ENCODE measurements at places on chromosomes 13 and 19. TPM values are rescaled to one million over a fixed set of nuclear protein-coding genes. Genes with fewer than 3 reads are reported as not detected.

Gene WBP4
- 11.4 TPM for polyA plus RNA-seq

Gene C19orf33
- 7.9 TPM for polyA plus RNA-seq

Gene ZNF625
- 2.5 TPM for polyA plus RNA-seq

Gene TBC1D17
- polyA plus RNA-seq: 66.9 TPM

Gene KLK7
- polyA plus RNA-seq: not detected

Gene LIG4
- polyA plus RNA-seq: 6.6 TPM

Gene LILRA5
- 1.0 TPM for polyA plus RNA-seq

- DNase-seq: peak; percentile 65
These were observed 9.0 kb downstream of the ABHD8 start for GRCh38 chr19:17294051-17294891.

DNA sequence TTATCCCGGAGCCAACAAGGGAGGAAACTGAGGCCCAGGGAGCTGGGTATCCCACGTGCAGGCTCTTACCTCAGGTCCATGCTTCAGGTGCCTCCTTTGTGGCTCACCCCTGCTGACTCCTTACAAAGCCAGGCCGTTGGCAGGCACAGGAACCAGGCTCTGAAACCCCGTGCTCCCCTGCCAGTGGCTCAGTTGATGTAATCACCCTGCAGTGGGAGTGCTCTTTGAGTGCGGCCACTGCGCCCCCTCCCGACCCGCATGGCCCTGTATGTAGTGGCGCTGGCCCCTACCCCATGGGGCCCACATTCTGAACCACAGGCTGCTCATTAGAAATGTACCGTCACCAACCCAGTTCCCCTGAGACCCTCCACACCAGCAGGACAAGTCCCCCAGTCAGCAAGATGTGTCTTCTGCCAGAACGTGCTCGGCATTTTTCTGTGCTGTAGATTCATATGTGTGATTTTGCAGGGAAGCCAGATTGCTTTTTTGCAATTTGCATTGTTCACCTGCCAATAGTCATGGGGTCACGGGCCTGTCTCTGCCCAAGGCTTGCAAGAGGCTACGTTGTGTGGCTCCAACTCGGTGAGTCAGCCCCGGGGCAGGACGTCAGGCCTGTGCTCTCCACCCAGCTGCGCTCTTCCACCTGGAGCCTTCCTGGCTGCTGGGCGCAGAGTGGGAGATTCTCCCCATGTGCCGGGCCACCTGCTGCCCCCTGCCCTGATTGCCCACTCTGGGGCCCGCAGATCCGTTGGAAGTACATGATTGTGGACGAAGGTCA lies 60.3 kb downstream of the SMARCA4 start:
- no peak for DNase-seq

DNA sequence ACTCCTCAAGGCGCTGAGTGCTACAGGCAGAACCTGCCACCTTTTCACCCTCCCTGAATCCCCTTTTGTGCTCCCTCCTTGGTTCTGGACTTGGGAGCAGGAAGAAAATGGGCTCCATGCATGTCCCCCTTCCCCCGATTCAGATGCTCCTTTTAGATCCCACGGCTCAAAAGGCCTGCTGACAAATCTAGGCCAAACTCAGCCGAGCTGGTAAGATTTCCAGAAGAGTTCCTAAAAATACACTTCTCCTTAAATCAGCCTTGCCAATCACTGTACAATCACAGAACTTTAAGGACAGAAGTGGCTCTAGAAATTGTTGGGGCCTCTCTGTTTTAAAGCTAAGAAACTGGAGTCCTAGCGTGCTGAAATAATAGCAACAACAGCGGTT lies 37.3 kb downstream of the MBNL2 start:
- no peak for DNase-seq

- peak; percentile 79 for DNase-seq
These were observed 180.9 kb downstream of the PCCA start for GRCh38 chr13:100269837-100270236.

GRCh38 chr19:28710278-28710677 lies 502.7 kb downstream of the UQCRFS1 start:
- no peak for DNase-seq

DNA sequence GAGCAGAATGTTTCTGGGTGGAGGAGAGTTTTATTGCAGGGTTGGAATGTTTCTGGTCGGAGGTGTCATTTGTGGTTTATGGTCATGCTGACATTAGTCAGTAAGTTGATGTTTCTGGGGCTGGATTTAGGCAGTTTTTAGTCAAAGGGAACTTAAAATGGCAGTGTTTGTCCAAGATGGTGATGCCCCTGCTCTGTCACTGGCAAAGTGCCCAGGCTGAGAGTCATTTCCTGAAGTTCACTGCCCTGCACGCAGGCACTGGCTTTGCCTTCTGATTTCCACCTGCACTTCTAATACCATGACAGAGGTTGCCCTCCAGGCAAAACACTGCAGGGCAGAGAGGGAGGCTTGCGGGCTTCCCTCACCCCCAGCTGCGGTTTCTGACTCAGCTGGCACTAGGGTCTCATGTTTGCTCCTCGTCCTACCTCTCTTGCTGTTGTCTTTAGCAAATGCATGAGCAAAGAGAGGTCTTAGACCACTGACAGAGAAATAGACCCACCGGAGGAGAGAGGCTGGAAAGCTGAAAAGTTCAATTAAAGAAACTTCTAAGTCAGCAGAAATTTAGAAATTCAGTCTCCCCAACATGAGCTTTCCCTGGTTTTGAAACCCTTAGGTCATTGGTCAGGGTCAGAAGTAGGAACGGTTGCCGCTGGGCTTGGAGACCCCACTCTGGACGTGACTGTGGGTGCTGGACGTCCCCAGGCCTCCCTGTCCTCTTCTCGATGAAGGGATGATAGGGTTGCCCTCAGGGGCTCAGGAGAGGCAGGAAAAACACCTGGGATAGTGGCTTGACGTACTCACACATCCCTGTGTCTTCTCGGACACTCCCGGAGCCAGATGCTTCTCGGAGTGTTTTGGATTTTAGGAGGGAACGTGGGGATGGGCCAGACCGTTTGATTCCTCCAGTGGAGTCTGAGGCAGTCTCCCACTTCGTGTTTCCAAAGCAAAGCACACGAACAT lies 26.3 kb downstream of the TMEM255B start:
- no peak for DNase-seq

GRCh38 chr13:33058776-33059327 lies 42.6 kb downstream of the KL start:
- DNase-seq: no peak

- DNase-seq: no peak
These were observed 54.6 kb downstream of the TRPM4 start for GRCh38 chr19:49212016-49212701.

DNA sequence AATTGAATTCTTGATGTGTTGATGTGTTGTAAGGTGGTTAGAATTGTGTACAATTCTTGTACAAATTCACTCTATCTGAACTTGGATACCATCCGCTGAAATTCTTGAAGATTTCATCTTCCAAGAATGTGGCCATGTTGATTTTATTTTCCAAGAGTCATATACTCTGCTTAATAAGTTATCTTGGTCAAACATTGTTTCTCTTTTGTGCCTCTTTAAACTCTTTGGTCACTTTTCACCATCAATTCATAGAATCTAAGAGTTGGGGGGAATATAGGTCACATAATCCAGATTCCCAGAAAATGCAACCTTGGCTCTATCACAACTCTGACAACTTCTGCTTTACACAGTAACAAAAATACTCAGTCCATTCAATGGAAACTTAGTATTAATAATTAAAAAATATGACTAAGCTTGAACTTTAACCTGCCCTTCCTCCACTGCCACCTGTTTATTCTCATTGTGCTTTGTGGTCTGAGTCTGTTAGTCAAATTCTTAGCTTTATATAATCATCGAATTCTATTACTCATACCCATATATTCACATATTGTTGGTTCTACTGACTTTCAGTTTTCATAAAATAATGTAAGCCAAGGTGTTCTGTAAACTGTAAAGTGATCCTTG lies 373.2 kb downstream of the LMO7 start:
- no peak for DNase-seq

Data from ovary (tissue), 10 donors.